ENCODE measurements at places on chromosomes 6 and 20. TPM values are rescaled to one million over a fixed set of nuclear protein-coding genes. Genes with fewer than 3 reads are reported as not detected.

Gene KHDC1L
- polyA plus RNA-seq, result not detected

Gene FNDC1
- not detected for polyA plus RNA-seq

Gene NKAIN2
- not detected for polyA plus RNA-seq

Gene TUBE1
- 17.1 TPM for polyA plus RNA-seq

Gene SEL1L2
- not detected for polyA plus RNA-seq
